GM23248 (cell line): ENCODE measurements at places on chromosomes 5 and 9. TPM values are rescaled to one million over a fixed set of nuclear protein-coding genes. Genes with fewer than 3 reads are reported as not detected.

SET gene
- polyA plus RNA-seq, result 175 and 183 TPM in 2 replicates

DNA sequence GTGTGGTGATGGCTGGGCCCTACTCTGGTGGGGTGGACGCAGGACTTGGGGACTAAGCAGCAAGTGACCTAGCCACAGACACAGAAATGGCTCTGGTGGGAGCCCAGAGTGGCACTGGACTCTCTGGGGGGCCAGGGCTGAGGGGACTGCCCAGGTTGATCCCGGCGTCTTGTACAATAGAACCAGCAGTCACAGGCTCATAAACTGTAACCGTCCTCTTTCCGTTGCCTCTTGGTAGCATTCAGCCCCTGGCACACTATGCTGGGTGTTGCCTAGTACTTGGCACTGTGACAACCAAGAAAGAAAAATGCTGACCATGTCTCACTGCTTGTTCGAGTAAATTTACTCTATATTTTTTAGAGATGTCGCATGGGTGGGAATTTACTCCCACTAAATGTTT, 80.5 kb downstream of the DAB2IP start:
- DNase-seq, result peak; percentile 17

- peak; percentile 85 for DNase-seq
Observed at GRCh38 chr5:120614531-120615180, 150.6 kb downstream of the PRR16 start.

FBP2 gene
- polyA plus RNA-seq, result not detected in 2 replicates

DNA sequence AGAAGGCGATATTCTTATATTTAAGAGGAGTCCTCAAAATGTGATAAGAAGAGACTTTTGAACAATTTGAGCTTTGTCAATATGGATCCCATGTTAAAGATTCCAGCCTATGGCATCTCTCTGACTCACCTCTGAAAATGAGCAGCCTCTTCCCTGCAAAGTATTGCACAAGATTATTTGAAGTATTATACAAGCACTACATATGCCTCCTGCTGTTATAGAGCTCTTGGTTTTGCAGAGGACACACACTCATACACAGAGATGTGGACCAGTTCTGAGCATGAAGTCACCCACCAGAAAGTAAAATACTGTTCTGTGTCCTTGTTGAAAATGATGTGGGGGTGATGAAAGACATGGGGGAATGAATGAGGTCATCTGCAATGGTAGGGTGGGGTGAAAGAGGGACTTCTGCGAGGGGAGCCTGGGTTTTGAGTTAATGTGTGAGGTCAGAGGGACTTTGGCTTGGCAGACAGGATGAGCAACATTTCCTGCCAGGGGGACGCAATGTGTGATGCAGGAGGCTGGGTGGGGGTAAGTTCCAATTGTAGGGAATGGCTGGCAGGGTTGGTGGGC, 25.8 kb downstream of the FBXL7 start:
- peak; percentile 63 for DNase-seq

DNA sequence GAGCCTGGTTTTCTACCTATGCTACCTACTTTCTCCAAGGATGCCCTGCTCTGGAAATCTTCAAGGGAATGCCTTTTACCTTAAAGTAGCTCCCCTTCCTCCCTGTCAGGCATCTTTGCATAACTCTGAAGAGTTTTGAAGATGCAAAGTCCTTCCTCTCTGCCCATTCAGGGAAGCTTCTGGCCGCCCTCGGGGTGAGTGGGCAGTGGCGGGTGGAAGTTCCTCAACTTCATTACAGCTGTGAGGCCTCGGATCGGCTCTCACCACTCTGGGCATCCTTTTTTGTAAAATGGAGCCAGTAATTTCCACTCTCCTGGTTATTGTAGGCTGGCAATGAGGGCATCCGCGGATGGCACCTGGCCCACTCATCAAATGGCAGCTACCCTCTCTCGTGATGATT, 31.7 kb upstream of the STXBP1 start:
- no peak for DNase-seq

CCNJL gene
- 0.06 TPM in 1 of 2 replicates, not detected in the other for polyA plus RNA-seq

SLC46A2 gene
- polyA plus RNA-seq, result 0.10 TPM in 1 of 2 replicates, not detected in the other

DNA sequence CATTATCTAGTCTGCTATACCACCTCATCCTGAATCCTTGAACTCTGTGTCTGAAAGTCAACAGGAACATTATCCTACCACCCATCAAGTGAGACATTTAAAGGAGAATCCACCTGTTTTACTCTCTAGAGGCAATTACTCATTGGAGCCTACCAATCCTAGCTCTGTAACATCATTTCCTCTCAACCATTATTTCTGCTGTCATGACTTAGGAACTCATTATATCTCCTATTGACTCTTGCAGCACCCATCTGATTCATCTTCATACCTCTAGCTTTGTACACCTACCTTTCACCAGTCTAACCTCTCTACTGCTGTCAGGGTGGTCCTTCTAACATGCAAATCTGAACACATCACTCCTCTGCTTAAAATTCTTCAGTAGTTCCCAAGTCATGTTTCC, 481.5 kb downstream of the NFIB start:
- no peak for DNase-seq

HTR4 gene
- polyA plus RNA-seq, result not detected in 2 replicates

GRCh38 chr9:6076851-6077250, 61.4 kb upstream of the RANBP6 start:
- peak; percentile 82 for DNase-seq

PHF24 gene
- polyA plus RNA-seq, result 0.34 TPM in 1 of 2 replicates, not detected in the other

DNA sequence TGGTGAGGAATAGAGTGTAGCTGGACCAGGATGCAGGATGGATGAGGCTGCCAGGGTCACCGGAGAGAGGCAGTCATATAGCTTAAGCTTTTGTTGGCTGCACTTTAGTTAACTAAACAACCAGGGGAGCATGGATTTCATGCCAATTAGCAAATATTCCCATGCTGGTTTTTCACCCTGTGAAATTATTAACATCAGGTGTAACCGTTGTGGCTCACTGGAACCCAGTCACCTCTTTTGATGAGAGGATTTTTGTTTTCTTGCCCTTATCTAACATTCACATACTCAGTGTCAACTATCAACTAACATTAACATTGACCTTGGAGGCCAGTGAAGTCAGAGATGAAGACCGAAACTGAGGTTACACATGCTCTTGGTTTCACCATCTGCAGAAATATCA, 97.2 kb upstream of the BASP1 start:
- DNase-seq, result no peak

DNA sequence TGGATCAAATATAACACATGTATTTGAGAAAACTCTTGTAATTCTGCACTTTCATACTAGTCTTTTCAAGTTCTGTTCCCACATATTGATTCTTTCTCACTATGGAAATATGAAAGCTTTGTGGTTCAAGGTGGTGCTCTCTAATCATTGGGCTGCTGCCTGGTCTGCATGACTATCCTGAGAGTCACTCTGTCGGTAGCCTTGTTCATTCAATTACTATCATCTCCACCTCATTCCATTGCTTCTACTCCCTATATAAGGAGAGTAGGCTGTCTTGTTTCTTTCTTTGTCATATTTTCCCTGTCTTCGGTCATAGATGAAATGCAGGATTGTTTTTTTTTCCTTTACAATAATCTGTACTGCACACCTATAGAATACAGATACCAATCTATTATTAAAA, 341.4 kb upstream of the ACTBL2 start:
- peak; percentile 81 for DNase-seq

DNA sequence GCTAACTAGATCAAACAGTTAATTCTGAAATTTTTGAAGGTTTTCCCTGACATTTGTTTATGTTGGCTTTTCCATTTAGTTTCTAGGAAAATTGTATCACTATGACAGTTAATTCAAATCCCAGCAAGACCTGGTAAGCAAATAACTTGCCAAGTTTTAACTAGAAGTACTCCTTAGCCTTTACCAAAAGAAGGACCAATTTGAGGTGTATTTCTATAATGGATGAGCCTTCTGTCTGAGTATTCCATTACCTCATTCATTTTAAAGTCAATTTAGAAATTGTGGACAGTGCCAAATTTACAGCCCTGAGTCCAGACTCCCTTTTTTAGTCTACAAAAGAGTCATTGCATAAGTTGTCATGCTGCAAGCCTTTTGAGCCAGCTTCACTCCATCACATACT, 687.6 kb downstream of the CETN3 start:
- no peak for DNase-seq

LCN6 gene
- not detected in 2 replicates for polyA plus RNA-seq

DNA sequence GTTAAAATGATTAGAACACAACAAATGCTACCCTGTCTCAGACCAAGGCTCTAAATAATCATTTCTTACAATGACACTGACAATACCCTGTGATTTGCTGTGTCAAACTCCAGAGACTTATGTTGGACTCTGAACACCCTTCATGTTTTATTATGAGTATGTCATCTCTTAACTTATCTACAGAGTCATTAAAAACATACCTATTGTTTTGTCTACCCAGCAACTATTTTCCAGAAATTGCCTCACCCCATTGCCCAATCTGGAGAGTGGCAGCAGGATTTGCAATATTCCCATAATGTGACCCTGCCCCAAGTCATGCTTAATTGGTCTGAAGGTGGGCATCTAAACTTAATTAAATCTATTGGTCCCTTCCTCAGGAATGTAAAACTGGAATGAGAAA, 23.0 kb upstream of the KIF2A start:
- DNase-seq, result no peak

DIPK1B gene
- polyA plus RNA-seq, result 0.15 TPM in 1 of 2 replicates, not detected in the other

DNA sequence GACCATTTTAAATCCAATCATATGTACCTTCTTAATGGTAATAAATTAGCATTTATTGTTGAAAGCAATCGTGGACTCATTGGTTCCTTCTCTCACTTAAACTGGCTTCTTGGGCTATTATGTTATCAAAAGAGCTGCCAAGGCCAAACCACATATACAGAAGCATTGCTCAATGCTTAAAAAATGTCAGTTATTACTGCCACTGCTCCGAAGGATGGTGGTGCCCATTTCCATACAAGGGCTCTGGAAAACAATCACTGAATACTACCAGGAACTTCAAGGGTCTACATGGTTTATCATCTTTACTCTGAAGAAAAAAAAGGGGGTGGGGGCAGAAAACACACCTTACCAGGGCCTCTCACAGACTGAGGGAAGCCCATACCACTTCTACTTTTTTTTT, 104.3 kb downstream of the GNAQ start:
- peak; percentile 71 for DNase-seq

SLC6A18 gene
- polyA plus RNA-seq, result not detected in 2 replicates

DNA sequence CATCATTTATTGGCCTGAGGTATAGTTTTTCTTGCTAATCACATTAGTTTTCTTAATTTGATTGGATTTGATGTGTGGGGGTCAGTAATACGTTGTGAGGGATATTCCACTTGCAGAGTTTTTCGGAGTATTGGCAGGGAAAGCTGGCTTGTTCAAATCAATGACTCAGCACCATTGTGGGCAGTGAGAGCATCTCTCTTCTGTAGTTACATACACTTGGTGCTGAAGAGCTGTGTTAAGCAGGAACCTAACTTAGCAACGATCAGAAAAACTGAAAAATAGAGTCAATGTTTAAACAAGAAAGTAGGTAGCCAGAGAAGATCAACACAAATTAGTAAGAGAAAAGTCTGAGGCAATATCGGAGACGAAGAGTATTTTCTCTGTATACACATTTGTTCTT, 344.6 kb upstream of the EDIL3 start:
- DNase-seq, result peak; percentile 0

- no peak for DNase-seq
Observed at GRCh38 chr5:80764786-80765185, 110.0 kb upstream of the DHFR start.

- DNase-seq, result no peak
Observed at GRCh38 chr9:133645021-133645765, 9.0 kb downstream of the DBH start.
